ENCODE measurements at places on chromosomes 16 and 17.

DNA sequence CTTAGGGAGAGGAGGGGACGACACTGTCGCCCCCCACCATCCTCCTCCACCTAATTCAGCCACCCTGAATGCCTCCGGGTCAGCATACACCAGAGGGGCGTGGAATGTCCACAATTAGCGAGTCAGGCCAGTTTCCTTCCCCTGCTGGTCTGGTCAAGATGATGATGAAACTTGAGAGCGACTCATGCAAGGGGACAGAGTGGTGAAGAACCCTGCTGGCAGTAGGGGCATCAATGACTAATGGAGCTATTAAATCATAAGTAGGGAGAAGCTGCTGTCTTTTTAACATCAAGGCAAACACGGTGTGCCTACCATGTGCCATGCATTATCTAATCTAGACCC, 7.2 kb downstream of the SPACA3 start:
- no peak for DNase-seq

DNA sequence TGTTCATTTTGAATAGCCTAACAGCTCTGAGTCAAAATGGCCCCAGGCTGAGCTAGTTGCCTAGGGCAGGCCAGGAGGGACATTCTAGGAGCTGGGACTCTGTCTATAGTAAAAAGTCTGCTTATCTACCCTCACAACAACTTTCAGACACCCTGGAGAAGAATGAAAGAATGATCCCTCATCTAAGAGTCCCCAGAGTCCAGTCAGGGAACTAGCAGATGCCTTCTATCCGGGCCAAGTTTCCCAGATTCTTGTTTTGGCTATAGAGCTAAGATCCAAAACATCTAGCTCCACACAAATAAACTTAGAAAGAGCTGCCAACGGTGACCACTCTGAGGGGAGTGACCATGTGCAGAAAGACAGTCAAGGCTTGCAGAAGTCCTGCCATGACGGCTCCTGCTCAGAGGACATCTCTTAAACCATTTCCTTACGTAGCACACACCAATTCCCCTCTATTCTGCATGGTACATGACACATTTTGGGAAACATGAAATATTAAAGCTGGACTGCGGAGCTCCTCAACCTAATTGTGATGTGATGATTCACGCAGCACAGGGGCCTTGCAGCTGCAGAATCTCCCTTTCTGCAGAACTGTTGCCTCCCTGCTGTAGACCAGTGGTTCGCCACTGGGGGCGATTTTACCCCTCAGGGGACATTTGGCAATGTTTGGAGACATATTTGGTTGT, 24.2 kb downstream of the FAM20A start:
- DNase-seq: no peak

GRCh38 chr17:42424991-42425610, 2.0 kb upstream of the CAVIN1 start:
- no peak for DNase-seq

DNA sequence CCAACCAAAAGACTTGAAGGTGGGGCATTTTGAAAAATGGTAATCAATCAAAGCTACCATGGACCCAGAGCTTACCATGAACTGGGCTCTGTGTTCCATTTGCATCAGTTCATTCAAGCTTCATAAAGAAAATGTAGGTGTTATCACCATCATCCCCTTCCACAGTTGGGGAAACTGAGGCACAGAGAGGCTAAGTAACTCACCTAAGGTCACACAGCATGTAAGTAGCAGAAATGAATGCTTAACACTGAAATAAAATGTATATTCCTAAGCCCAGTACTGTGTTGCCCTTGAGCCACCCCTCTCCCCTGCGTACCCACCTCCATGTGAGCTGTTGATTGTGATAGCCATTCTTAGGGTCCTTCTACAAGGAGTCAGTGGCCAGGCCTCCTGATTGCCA, 83.6 kb downstream of the VAT1L start:
- no peak for DNase-seq

- DNase-seq: no peak
Observed at GRCh38 chr16:1159973-1160772, 7.3 kb downstream of the CACNA1H start.

DNA sequence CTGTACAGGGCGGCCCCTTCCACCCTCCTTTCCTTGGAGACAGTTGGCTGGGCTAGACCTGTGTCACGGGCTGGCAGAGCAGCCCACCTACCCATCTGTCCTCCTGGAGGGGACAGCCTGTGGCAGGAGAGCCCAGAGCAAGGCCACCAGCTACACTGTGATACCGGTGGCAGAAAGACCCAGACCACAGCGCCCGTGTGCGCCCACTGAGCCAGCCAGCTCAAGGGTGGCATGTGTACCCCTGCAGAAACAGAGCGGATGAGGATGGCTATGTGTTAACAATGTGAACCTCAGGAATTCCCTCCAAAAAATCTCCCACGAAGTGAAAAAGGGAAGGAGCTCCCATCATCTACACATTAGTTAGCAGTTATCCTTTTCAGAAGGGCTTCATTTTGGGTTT, 7.1 kb downstream of the HBQ1 start:
- DNase-seq: no peak

DNA sequence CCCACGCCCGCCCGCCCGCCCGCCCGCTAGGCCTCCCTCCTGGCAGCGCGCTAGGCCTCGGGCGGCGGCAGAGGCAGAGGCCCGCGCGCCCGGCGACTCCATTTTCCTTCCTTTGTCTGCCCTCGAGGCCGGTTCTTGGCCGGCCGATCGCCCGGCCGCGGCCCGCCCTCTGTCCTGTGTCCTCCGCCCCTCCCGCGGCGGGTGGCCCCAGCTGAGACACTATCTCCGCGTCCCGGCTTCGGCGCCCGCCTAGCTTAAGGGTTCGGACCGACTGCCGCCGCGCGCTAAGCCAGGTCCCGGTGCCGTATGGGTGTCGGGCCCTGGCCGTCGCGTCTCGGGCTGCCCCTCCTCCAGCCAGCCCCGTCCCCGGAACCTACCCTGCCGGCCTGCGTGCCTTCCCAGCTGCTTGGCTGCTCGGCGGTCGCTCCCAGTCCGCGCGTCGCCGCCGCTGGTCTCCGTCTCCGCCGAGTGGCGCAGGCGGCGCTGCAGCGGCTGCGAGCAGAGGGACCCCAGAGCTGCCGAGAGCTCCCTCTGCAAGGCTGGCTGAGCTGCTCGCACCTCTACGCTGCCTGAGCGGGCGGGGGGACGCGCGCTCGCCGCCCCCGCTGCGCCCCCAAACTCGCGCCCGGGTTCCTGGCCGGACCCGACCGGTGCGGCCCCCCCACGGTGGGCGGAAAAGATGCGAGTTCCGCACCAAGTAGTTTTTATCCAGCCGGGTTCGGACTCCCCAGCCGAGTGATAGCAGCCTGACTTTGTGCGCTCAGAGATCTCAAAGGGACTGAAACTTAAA, 787 bp downstream of the CTCF start:
- no peak for DNase-seq

DNA sequence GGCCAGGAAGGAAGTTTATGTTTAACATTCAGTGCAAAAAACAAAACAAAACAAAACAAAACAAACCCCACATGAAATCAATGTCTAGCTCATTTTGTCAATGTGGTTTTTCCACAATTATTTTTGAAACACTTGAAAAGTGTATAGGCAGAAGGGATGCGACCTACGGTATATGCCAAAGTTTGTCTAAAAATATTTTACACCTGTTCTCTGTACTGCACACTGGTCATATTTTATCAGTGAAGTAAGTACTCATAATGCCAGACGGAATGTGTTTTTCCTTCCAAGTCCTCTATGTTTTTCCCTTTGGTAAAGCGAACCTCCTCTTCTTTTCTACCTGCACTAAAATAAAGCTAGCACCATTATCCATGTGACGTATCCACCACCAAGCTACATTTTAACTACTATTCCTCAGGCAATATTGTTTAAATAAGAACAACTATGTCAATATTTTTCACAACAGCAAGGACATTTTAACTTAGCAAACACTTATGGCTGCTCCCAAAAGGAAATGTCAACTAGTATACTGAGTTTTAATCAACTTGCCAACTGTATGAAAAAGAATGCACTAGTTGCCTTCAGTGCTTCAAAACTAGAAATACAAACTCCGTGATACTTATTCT, 10.3 kb downstream of the TOB1 start:
- DNase-seq: no peak

GRCh38 chr17:78939615-78940014, 14.4 kb upstream of the TIMP2 start:
- no peak for DNase-seq

DNA sequence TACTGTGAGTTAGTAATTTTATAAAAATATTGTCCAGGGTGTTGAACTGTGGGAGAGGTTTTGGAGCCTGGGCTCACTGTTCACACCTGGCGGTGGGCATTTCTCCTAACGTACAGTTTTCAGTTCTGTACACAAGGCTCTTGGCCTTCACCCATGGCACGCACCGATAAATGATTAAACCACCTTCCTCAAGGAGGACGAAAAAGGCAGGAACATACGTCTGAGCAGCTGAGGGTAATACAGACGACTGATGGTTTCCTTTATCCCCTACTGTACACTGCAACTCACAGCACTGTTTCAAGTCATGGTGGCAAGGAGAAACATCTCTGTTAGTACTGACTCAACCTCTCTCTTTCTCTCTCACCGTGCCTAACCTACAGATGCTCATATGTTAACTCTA, 1.4 kb upstream of the ST6GALNAC1 start:
- no peak for DNase-seq

- DNase-seq: no peak
Observed at GRCh38 chr17:68955181-68955841, at the start of gene ABCA8. TSS of gene ABCA8 (minus strand) at chr17:68955392. CDS start at chr17:68942034, 13,358 bp downstream.

- no peak for DNase-seq
Observed at GRCh38 chr17:15264542-15264941, 584 bp downstream of the PMP22 start.

DNA sequence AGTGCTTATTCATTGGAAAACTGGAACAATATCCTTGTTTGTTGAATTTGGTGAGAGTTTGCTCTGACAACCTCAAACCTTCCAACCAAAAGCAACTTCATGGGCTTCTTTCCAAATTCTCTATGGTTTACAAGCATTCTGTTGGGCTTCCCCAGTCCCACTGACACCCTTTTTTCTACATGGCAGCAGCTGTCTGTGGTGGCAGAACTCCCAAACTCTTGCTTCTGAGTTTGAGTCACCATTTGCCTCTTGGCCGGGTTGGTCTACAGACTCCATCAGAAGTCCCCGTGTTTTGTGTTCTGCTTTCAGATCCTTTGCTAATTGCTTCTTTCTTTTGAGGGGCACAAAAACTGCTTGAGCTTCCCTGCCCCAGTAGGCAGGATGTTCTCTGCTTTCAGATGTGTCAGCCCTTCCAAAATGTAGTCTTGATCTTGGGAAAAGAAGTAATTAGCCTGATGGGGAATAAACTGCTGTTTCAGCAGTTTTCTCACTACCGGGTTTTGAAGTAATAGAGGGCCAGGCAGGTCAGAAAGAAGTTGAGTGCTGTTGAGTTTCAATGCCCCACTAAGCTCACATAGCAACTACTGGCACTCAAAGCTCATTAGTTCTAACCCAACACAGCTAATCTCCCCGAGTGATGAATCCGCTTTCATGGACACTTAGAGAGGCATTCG, 80.7 kb downstream of the HS3ST3A1 start:
- DNase-seq: no peak

DNA sequence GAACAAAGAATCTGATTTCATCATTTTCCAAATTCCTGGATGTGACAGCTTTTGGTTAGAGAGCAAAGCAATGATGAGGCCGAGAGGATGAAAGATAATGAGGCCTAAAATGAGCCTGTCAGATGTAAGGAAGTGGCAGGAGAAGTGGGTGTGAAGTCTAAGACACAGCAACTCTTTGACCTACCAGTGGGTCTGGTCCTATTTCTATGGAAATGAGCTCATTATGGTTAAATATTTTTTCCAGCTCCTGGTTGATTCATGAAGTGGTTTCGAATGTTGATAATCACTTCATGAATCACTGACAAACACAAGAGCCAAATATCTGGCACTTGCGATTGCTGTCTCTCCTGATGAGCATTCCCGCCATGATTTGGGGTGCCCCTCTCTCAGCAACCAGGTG, 273.3 kb upstream of the CDH5 start:
- DNase-seq: no peak

DNA sequence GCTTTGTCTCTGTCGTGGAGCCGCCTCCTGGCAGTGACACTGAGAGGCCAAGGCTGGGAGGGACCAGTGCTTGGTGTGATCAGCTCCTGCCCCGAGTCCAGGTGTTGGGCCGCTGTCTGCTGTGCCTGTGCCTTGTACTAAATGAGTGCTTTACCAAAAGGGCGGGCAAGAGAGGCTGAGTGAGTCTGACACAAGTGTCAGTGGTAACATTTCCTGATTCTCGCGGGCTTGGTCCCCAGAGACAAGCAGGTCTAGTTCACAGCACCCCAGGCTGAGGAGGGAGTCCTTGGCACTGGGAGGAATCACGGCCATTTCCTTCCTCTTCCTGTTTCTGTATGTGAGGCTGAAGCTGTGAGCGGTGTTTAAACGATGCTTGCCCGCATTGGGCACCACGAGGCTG, 30.2 kb downstream of the PLD6 start:
- DNase-seq: no peak

DNA sequence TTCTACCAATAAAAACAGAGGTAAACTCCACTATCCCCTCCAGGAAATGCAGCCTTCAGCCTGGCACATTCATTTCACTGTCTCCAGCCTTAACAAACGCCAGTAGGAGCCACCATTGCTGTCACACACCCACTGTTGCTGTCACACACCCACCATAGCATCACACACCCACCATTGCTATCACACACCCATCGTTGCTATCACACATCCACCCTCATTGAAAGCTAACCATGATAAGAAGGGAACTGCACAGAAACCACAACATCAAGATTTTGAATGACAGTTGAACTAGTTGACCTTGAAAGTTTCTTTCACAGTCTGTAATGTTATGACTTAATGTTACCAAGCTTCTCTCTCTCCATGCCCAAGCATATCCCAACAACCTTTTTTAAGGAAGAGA, 38.1 kb downstream of the SHCBP1 start:
- no peak for DNase-seq

DNA sequence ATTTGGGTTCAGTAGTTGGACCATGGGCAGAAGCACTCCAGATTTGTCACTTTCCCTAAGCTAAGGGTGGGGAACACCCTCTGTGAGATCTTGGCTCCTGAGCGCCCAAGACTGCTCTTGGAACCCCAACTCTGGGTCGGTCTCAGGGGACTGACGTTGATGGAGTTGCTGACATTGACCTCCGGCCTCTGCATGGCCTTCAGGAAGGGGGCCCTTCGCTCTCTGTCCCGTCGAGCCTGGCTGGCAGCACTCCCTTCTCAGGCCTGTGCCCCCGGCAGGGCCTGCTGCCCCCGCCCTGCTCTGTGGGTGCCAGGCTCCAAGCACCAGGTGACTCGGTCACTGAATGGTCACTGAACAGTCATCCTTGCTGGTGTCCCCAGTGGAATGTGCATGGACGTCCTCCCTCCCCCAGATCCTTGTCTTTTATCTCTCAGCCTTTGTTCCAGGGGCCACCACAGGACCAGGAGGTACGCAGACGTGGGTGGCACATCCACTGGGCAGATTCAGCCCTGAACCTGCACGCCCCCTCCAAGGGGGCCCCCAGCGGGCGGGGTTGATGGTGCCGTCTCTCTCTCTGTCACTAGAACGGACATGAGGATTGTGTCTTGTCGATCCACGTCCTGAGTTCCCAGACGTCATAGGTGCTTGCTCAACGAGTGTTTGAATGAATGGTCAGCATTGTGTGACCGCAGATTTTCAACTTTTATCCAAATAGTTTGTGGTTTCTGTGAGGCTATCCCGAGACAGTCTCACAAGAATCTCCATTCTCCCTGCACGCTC, 314.5 kb downstream of the SEC14L1 start:
- DNase-seq: no peak

Measured in AML-193 (cell line).